ENCODE measurements at places on chromosomes 16 and 17.

DNA sequence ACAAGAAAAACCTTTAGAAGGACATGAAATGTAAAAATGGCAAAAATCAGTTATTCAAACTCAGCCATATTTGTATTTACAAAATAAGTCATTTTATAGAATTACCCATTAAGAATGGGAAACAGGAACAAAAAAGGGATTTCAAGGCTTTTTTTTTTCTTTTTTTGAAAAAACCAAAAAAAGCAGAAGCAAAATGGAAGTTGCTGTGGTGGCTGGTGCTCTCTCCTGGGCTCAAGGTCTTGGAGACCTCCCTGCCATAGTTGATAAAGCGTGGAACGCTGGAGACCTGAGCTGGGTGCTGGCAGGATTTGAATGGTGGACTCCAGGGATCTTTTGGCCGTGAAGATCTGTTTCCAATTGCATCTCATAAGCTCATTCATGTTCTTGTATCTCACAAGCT, 3.1 kb downstream of the PLCG2 start:
- DNase-seq: no peak

DNA sequence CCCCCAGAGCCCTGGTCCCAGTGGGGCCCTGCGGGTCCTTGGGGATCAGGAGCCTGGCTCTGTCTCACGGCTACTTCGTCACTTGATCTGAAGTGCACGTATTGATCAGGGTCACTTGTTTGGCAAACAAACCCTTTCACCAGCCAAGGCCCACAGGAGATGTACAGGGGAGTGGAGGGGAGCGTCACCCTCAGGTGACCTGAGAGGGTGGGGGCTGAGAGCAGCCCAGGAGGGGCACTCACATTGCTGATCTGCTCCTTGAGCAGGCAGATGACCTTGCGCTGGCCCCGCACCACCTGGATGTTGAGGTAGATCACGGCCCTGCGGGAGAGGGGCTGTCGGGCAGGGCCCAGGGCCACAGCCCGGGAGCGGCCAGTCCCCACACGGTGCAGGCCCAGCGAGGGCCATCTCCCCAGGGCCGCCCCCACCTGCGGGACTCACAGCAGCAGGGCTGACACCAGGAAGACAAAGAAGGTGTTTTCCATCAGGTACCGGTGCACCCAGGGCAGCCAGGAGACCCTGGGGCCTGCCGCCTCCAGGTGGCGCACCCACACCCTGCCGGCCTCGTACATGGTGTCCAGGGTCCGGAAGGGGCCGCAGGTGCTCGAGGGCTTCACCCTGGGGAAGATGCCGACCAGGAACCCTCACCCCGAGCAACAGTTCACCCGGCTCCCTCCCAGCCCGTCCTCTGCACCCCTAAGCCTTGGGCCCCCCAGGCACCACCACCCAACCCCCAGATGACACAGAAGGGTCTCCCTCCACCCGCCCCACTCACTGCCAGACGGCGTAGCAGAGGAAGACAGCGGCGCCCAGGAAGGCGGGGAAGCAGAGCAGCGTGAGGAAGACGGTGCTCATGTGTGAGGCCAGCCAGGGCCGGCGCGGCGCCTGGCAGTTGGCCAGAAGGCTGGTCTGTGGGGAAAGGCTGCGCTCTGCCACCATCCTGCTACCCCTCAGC, 11.3 kb downstream of the TMC6 start:
- DNase-seq: no peak

DNA sequence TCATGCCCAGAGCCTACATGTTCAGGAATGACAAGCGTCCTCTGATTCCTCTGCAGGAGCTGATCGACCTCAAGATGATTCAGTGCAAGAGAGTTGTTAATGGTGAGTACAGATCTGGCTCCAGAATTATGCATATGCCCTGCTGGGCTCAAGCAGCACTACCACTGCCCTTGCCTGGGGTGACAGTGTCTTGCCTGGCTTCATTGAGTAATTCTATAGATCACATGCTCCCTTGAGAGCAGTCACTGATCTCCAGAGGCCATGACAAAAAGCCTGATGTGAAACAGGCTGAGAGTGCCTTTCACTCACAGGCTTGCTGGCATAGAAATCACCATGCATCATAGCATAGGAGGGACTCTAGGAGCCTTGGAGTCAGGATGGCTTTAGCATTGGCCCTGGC, 26.4 kb downstream of the DUS2 start:
- no peak for DNase-seq

DNA sequence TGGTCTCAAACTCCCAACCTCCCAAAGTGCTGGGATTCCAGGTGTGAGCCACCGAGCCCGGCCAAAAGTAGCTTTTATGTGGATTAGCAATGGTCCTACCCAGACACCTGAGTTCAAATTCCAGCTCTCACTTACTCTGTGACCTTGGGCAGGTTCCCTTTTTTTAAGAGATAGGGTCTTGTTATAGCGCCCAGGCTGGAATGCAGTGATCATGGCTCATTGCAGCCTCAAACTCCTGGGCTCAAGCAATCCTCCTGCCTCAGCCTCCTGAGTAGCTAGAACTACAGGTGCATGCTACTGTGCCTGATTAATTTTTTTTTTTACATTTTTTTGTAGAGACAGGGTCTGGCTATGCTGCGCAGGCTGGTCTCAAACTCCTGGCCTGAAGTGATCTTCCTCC, 16.6 kb downstream of the HDAC5 start:
- no peak for DNase-seq

GRCh38 chr16:56632156-56632847, at the start of gene MT1M:
TSS of gene MT1M (plus strand) at chr16:56632659. CDS start at chr16:56632732, 73 bp downstream.
- no peak for DNase-seq

GRCh38 chr16:14286368-14287230, 215.5 kb downstream of the MRTFB start:
- peak; percentile 70 for DNase-seq

DNA sequence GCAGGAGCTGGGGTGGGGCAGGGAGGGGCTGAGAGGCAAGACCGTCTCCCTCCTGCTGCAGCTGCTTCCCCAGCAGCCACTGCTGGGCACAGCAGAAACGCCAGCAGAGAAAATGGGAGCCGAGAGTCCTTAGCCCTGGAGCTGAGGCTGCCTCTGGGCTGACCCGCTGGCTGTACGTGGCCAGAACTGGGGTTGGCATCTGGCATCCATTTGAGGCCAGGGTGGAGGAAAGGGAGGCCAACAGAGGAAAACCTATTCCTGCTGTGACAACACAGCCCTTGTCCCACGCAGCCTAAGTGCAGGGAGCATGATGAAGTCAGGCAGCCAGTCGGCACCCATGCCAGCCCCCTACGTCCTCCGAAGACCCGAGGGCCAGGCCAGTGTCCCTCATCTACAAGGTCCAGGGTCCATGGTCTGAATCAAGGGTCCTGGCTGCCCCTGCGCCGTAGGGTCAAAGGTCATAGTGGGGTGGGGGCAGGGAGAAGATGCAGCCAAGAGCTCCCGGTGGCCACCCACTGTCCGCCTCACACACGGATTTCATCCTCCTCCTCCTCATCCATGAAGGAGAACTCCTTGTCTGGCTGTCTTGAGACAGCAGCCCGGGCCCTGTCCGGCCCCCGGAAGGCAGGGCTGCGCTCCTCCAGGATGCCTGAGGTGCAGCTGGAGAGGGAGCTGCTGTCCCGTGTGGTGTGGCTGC, 23.4 kb upstream of the CPSF4L start:
- DNase-seq: no peak

DNA sequence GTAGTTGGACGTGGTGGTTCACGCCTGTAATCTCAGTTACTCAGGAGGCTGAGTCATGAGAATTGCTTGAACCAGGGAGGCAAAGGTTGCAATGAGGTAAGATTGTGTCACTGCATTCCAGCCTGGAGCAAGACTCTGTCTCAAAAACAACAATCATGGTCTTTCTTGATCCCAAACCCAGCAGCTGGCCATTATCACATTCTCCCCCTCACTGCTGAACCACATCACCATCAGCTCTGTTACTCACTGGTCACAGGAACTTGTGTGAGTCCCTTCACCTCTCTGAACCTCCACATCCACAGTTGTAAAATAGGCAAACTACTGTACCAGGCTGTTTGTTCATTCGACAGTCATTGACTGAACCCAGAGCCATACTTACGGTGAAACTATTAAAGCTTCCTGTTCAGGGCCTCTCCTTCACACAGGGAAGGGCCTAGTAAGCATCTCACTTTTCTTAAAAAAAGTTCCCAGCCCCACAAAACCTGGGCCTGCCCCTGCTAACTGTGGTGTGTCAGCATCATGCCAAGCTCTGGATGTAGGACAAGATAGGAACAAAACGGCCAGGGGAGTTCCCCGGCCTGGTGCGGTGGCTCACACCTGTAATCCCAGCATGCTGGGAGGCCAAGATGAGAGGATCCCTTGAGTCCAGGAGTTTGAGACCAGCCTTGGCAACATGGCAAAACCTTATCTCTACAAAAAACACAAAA, 104.7 kb downstream of the COPRS start:
- no peak for DNase-seq

DNA sequence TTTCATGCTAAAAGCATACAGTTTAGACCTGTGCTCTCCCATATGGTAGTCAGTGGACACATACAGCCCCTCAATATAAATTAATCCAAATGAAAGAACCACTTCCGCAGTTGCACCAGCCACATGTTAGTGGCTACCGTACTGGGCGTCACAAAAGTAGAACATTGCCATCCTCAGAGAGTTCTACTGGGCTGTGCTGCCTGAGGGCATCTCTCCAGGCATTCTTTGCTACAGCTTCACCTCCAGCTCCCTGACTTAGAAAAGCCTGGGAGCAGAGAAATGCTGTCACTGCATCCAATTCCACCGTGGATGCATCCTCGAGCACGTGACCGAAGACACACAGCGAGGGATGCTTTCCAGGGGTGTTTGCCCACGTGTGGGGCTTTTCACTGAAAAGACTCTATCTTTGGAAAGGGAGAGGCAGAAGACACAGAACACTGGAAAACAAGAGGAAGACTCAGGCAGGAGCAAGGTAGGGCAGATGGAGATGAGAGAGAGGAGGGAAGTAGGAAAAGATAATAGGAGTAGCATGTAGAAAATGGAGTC, 86.4 kb downstream of the GAS7 start:
- no peak for DNase-seq

GRCh38 chr17:83162035-83162745, 82.8 kb downstream of the METRNL start:
- DNase-seq: no peak

DNA sequence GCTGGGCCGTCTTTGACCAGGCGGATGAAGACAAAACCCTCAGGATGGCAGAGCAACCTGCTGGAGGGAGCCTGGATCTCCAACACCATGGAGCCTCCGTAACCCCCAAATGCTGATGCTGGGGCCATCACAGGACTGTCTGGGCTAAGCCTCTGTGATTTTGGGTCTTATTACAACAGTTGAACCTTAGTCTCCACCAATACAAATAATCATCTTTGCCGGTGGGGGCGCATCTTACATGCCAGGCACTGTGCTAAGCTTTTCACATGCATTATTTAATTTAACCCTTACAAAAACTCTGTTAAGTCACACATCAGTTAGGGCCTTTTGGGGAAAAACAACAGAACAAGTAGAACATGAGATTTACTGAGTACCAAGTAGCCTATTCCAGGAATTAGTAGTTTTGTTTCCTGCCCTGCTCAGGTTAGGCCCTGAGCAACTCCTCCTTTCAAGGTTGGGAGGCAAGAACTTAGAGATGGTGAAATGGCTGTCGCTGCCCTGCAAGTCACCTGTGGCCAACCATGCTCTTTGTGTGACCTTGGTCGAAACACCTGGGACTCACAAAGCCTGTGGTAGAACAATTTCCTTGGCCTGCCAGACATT, 8.9 kb upstream of the ITGAM start:
- no peak for DNase-seq

DNA sequence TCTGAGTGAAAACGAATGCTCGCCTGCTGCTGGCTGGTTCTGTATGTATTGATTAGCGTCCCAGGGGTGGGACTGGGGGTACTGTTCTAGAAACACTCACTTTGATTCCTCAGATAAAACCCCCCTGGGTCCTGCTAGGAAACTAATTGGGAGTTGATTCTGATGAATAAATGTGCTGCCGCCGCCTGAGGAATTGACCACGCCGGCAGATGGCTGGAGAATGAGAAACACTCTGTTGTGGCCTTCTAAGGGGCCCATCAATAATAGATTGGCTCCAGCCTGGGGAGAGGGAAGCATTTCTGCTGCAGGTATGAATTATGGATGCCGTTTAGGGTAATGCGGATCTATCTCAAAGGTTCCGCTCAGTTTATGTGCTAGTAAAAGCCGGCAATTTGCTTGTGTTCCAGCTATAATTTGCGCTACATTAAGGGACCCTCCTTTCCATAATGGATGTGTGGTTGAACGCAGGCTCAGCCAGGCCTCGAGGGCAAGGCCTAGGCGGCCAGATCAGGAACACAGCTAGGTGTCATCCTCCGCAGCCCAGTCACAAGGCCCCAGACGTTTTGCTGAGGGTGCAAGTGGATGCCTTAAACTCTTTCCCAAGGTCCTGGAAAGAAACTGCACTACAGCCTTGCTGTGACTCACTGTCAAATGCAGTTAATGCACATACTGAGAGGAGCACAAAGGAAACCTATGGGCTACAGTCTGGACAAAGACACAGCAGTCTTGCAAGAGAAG, 132.2 kb upstream of the HS3ST2 start:
- no peak for DNase-seq

DNA sequence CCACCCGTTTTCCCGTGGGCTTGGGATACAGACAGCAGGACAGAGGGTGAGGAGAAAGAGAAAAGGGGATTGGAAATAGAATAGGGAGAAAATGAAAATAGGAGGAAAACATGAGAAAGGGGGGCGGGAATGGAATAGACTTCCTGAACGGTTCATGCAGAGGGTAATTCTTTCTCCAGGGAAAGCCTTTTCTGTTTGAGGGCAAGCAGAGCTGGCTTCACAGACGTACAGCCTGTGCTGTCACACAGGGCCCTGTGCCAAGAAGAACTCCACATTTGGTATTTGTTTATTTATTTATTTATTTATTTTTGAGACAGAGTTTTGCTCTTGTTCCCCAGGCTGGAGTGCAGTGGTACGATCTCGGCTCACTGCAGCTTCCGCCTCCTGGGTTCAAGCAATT, 12.0 kb downstream of the MILR1 start:
- no peak for DNase-seq

GRCh38 chr17:2146132-2146871, 91.4 kb downstream of the HIC1 start:
- no peak for DNase-seq

GRCh38 chr17:4858882-4859260, 25.7 kb downstream of the MINK1 start:
- no peak for DNase-seq

DNA sequence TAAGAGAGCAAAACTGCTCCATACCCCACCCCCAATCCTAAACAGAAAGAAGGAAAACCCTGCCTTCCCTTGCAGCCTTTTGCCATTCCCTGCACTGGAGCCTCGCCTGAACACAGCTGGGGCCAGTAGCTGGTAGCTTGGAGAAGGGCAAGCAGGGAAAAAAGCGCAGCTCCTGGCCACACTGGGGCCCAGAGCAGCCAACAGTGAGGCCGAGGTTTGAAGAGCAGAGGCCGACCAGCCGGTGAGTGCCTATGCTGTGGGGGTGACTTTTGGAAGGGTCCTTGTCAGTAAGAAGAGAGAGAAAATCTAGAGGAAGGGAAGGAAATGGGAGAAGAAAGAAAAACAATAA, 3.2 kb upstream of the HOXB9 start:
- no peak for DNase-seq

- no peak for DNase-seq
Measured at GRCh38 chr16:89007371-89008249, 30.6 kb upstream of the CBFA2T3 start.

DNA sequence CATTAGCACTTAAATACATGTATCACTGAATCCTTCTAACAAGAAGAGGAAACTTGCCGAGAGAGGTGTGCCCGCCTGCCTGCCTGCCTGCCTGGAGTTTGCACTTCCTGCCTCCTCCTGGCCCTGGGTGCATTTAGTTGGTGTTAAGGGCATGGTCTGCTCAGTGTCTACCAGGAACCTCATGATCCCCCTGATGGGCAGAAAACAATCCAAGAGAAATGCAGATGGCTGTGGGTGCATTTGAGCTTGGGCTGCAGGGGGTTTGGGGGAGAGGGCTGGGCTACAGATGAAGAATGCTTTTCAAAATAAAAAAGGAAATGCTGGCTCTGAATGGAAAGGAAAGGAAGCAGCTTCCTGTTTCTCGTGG, 10.1 kb downstream of the KSR1 start:
- no peak for DNase-seq

Data from hematopoietic multipotent progenitor cell treated with erythropoietin and hydrocortisone succinate and interleukin-3 and kit ligand, for 8 days (in vitro differentiated cells).